NCI-H1417 (cell line): ENCODE measurements at places on chromosomes 5 and 9.

- DNase-seq = no peak
These were observed 340.3 kb downstream of the KCNN2 start for GRCh38 chr5:114702136-114702535.

- DNase-seq = no peak
These were observed 60.0 kb downstream of the PRRC1 start for GRCh38 chr5:127577458-127577857.

- DNase-seq = peak; percentile 77
These were observed 79.5 kb upstream of the PIP5K1B start for GRCh38 chr9:68625559-68625958.

DNA sequence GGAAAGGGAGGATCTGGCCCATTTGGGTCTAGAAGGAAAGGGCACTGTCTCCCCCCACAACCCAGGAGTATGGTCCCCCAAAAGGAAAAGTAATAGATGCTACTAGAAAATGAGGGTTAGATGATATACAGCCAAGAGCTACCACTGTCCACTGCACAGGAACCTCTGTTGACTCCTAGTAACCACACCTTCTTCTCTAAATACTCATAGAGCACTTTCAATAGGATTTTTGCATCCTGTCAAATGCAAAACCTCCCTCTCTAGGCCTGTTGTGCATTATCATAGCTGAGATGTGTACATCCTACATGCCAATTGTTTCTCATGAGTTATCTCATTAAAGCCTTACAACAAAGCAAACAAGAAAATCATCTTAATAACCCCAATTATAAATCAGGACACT lies 66.8 kb downstream of the THBS4 start:
- no peak for DNase-seq

DNA sequence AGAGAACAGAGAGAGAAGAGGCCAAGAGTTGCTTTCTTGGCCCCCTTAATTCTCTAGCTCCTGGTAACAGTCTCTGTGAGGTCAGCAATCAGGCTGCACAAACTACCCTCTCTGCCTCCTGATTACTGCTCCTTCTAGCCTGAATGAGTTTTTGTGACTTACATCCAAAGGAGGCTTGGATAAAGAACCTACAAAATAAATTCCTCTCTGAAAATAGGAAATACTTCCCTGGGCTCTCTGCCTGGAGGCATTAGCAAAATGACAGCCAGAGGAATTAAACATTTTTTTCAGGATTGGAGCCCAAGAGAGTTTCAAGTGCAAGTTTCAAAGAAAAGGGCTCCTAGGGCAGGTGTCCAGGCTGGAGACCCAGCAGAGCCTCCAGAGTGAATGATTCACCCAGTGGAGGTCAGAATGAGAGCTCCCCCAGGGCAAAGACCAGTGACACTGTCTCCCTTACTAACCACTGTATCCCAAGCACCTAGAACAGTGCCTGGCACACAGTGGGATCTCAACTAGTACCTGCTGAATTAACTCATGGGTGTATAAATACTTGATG lies 162.5 kb downstream of the SPOCK1 start:
- DNase-seq = no peak

GRCh38 chr5:27015758-27016157 lies 22.6 kb downstream of the CDH9 start:
- peak; percentile 64 for DNase-seq

- no peak for DNase-seq
These were observed 52.7 kb downstream of the GLDC start for GRCh38 chr9:6592791-6593190.

DNA sequence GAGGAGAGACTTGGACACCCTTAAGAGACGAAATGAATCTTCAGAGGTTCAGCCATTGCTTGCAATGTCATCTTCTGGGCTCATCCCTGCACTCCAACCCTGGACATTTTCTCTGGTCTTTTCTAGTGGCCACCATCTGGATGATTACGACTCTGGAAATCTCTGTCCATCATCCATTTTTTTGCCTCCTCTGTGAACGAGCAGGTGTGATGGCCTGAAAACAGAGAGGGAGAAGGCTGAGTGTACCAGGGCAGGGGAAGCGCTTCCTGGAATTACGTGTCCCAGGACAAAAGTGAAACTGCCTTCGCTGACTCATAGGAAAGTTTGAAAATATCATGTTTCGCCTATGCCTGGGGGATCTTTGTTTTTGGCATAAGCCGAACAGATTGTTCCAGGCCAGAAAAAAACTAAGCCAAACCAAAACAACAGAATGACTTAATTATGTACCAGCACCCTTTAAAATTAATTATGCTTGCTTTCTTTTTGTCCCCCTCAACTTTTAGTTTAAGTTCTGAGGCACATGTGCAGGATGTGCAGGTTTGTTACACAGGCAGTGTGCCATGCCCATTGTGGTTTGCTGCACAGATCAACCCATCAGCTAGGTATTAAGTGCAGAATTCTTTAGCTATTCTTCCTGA lies 31.9 kb downstream of the ANKRD33B start:
- no peak for DNase-seq

DNA sequence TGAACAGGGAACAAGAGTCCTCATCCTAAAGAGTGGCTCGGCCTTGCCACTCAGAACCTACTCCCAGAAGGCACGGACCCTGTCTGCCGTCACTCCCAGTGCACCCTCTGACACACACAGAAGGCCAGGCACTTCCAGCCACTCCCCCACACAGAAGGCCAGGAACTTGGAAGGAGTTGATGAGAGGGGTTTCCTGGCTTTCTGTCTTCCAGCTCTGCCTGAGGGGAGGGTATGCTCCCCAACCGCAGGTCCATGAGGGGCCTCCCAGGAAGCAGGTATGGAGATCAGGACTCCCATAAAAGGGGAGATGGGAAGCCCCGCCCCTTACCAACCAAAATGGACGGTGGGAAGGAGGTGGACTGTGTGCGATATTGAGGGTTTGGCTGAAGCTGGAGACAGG lies 247.6 kb upstream of the IRX4 start:
- no peak for DNase-seq

DNA sequence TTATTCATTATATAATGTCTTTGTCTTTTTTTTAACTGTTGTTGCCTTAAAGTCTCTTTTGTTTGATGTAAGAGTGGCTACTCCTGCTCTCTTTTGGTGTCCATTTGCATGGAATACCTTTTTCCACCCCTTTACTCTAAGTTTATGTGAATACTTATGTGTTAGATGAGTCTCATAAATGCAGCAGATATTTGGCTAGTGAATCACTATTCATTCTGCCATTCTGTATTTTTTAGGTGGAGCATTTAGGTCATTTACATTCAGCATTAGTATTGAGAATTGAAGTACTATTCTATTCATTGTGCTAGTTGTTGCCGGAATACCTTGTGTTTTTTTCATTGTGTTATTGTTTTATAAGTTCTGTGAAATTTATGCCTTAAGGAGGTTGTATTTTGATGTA lies 317.1 kb downstream of the ANXA1 start:
- no peak for DNase-seq
